Heart right ventricle (tissue), 16 donors: ENCODE measurements at places on chromosomes 11 and 22.

GRCh38 chr11:72617080-72617762, 57.0 kb downstream of the PDE2A start:
- no peak for DNase-seq

DNA sequence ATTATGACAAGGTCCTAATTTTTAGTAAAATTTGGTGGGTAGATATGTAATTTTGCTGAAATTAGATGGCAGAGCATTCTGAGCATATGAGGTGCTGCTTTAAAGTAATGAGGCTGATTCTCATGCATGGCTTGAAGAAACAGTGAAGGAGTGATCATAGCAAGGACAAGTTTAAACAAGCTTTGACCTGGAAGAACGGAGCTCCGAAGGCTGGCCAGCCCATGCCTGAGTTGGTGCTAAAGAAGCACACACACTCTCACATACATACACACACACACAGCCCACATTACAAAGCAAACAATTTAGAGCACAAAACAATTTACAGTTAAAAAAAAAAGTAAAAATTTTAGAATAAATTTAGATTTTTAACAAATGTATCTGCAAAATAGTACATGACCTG, 150.7 kb downstream of the DCDC1 start:
- no peak for DNase-seq

GRCh38 chr22:17972385-17973191, 51.8 kb downstream of the MICAL3 start:
- no peak for DNase-seq

GRCh38 chr11:3147257-3147619, 17.9 kb downstream of the OSBPL5 start:
- DNase-seq = peak; percentile 76

DNA sequence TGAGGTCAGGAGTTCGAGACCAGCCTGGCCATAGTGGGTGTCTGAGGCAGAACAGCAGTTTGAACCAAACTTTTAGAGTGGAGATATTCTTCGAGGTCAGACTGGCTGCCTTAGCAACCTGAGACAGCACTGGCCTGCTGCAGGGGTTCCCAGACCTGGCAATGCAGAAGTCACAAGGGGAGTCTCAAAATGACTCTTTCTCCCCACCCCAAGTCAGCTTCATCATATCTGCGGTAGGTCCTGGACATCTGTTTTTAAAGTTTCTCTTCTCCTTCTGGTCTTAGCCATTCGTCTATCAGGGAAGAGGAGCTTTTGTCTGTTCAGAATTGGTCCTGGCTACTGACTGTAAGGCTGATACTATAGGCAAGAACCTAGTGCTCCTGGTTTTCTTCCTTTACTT, 14.5 kb upstream of the CLMP start:
- no peak for DNase-seq
